GM23338 (cell line): ENCODE measurements at places on chromosomes 1 and 21.

GRCh38 chr1:93905734-93906133 is 3.5 kb downstream of the GCLM start:
- DNase-seq, result no peak

DNA sequence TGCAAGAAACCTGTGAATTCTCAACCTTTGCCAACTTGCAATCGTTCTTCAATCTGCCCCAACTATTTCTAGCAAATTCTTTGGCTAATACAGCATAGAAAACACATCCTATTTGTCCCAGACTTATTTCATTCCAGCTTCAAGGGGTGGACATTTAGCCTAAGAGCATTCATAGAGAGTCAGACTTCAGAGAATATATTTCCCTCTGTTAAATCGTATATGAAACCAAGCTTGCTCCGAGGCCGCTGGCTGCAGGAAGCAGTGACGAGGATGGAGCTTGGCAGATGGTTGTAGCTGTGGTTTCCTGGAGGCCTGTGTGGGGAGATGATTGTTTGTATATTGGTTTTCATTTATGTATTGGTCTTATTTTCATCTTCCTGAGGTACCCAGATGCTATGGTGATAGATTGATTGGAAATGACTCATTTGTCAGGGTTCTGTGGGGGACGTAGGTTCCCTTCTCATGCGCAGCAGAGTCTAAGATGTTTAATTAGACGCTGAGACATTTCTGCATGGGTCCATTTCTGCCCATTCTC is 26.1 kb downstream of the MAN1C1 start:
- no peak for DNase-seq

DNA sequence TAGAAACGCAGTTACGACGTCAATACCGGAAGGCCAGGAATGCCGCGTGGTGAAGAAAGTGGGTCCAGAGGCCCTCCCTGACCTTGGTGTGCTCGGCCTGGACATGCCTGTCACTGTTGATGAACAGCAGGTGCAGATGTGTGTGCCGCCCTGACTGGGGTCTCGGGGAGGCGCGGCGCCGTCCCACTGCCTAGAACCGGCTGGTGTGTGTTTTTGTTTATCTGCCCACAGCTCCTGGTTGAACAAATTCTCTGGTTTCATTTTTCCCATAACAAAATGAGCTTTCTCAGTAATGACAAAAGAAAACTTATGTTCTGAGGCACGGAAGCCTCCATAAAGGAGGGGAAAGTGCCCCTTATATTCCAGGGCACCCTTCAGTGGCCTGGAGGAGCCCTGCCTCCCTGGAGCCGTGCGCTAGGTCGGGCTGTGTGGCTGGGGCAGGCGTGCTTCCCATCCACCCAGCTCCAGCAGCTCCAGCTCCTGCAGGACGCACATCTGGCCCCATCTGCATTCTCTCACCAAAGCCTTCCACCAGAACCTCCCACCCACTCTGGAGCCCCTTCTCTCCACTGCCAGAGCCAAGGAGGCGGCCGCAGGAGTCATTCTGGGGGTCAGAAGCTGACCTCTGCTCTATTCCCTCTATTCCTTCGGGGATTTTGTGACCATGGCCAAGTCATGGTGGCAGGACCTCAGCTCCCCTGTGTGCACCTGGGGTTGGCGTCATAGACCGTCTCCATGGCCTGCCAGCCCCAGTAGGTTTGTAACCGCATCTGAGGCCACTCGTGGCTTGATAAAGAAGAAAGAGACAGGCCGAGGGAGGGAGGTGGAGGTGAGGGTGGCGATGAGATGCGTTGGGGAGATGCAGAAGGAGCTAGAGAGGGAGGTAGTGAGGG is 20.1 kb upstream of the COL18A1 start:
- no peak for DNase-seq

DNA sequence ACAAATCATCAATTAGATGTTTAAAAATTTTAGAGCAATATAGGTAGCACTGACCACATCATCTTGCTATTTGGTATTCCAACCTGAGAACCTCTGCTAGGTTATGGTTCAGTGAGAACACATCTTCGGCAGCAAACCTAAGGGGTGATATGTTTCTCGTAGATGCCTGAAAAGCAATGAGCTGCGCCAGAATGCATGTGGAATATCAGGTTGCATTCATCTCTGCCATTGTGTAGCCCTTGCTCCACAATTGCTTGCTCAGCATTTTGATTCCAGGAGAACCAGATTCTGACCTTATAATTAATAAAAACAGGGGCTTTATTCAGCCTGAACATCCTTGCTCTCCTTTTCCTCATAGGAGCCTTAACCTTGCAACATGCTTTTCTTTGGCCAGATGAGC is 408.1 kb downstream of the USH2A start:
- no peak for DNase-seq

- DNase-seq, result no peak
These were observed 29.1 kb downstream of the CENPF start for GRCh38 chr1:214632091-214632490.

GRCh38 chr1:16138772-16139221 is 17.1 kb downstream of the EPHA2 start:
- DNase-seq, result no peak

- no peak for DNase-seq
These were observed 4.9 kb downstream of the RASSF5 start for GRCh38 chr1:206512058-206512850.

DNA sequence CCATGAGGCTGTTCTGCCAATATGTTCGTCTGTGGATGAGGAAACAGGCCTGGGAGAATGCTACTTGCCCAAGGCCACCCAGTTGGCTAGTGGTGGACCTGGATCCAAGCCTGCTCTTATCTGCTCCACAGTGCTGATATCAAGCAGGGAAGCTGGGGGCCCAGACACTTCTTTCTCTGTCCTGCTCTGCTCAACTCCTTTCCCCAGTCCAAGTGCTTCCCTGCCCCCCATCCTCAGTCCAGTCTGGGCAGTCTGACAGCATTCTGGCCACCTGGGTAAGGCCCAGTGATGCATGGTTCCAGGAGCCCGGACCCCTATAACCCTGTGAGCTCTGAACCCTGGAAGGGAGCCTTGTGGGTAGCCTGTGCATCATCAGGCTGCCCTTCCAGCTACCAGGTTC is 4.2 kb upstream of the PAQR7 start:
- no peak for DNase-seq

DNA sequence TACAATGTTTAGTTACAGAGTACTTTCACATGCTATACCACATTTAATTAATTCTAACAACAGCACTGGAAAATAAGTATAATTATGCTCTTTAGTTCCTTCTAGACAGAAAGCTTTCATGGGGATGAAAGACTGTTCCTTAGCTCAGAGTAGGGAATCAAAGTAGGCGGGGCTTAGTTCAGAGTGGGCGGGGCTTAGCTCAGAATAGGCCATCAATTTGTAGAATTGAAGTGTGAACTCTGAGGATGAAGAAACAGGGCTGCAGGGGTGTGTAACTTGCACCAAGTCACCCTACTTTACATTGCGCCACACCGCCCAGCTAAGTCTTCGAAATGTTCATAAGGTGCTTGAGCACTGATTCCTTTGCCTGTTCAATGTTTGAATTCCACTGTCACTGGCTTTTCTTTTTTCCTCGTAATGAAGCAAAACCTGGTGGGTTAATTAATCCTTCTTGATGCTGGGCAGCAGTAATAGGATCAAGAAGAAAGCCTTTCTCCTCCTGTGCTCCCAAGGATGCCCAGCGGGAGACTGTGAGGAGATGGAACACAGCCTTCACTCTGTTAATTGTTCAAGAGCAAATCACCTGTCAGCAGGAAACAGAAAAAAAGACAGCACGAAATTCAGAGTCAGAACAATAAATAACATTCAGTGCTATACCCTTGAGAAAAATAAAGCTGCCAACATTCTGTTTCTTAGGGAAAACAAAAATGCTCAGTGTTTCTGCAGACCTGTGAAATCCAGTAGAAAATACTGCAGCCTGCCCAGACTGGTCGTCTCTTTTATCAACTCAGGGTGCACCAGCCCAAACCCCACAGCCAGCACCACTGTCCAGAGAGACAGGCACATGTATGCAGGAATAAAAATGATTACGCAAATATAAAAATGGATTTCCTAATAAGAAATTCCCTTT is 66.5 kb upstream of the CAMK1G start:
- DNase-seq, result peak; percentile 40

- peak; percentile 64 for DNase-seq
These were observed 29.0 kb downstream of the PTAFR start for GRCh38 chr1:28147264-28148094.

- DNase-seq, result no peak
These were observed 1356.6 kb upstream of the ADGRL2 start for GRCh38 chr1:80444171-80444570.

GRCh38 chr1:48439380-48439779 is 32.6 kb downstream of the SPATA6 start:
- DNase-seq, result no peak

DNA sequence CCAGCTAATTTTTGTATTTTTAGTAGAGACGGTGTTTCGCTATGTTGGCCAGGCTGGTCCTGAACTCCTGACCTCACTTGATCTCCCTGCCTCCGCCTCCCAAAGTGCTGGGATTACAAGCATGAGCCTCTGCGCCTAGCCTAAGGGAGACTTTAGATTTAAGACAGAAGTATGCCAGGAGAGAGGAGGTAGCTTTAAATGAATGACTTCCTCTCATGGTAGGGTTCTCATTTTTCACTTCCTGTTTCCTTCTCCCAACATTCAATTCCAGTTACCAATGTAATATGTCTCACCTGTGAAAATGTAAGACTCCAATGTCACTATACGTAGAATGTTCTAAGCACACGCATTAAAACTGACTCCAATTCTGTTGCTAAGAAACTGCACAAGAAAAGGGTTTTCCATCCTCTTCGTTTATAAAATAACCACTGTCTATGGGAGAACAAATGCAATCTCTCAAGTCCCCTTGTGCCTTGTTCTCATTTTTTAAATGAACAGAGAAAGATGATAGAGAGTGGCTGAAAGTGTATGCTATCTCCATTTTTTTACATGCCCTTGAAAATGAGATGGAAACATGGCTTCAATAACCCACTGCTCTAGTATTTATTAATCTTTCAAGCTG is 140.0 kb downstream of the SLC45A1 start:
- DNase-seq, result no peak

DNA sequence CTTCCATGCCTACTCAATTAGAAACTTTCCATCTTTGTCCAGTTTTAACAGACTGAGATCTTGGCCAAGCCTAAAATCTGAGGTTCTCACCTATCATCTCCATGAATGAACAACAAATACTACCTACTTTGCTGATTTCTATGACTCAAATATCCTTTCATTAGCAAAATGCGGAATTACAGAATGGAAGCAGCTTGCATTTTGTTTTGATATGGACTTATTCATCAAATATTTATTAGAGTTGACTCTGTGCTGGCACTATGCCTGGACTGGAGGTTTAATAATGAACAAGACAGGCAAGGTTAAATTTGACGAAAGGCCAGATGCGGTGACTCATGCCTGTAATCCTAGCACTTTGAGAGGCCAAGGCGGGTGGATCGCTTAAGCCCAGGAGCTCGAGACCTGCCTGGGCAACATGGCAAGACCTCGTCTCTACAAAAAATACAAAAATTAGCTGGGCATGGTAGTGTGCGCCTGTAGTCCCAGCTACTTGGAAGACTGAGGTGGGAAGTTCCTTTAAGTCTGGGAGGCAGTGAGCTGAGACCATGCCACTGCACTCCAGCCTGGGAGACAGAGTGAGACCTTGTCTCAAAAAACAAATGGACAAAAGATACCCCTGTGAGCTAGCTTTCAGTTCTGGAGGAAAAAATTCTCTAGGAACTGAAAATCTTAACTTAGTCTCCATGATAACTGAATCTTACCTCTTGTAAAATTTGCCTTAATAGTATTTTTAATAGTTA is 29.4 kb upstream of the SOD1 start:
- no peak for DNase-seq

GRCh38 chr1:32963746-32964460 is 706 bp downstream of the RNF19B start:
- peak; percentile 82 for DNase-seq

DNA sequence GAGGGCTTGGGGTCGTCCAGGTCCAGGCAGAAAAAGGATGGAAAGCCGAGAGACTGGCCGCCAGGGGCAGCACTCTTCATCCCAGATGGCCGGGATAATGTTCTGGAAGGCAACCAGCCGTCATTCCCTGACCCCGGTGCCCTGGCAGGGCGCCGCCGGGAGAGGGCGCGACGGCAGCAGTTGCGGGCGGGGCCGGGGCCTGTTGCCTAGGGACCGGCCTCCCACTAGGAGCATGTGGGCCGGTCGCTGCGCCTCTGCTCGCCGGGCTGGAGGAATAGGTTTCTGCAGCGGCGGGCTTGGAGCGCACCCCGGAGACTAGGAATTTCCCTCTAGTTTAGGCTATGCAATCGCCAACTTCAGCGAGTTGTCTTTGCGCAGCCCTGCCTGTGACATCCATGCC is 11.0 kb downstream of the DMRTB1 start:
- DNase-seq, result peak; percentile 97

GRCh38 chr1:107100331-107100984 is 40.4 kb upstream of the NTNG1 start:
- no peak for DNase-seq

DNA sequence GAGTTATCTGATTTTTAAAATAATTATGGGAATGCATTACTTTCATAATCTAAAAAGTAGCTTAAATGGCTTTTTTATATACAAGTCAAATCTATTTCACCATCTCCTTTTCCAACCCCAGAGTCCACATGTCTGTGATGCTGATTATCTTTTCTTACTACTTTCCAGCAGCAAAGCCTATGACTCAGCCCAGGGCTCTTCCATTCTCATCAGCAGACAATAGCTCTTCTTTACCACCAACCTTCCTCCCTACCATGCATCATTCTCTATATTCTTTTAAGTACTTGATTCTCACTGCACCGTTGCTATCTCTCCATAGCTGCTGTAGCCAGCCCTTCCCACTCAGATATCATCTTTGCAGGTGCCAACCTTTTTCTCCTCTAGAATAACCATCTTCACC is 61.3 kb downstream of the OVGP1 start:
- no peak for DNase-seq

DNA sequence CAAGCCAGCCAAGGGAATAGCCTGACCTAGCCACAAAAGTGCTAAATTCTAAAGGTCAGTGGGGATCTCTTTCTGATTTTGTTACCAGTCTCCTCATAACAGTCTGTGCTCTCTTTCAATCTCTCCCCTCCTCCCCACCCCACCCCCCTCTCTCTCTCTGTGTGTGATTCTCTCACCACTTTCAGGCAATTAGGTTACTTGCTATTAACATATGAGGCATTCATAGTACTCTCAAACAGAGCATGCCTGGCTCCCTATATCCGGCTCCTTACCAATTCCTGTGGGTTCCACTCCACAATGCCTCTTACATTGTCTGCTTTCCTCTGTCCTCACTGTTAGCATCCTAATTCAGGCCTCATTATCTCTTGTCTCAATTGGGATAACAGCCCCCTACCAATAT is 464.3 kb upstream of the DEPDC1 start:
- peak; percentile 18 for DNase-seq
